ENCODE measurements at places on chromosomes 16 and 17. TPM values are rescaled to one million over a fixed set of nuclear protein-coding genes. Genes with fewer than 3 reads are reported as not detected.

The SPEM1 gene
- total RNA-seq: not detected

The NOG gene
- total RNA-seq: 82.3 TPM

The SEPTIN12 gene
- not detected for total RNA-seq

The KRTAP1-5 gene
- total RNA-seq: not detected

The ACSM2A gene
- total RNA-seq: 0.47 TPM

The FOXF1 gene
- total RNA-seq: 0.15 TPM

The CTRB1 gene
- total RNA-seq: 6.1 TPM

The MGAT5B gene
- total RNA-seq: 2.4 TPM

- no peak for DNase-seq
Measured at GRCh38 chr17:74733365-74734122, 3.5 kb upstream of the RAB37 start.

GRCh38 chr16:52629296-52629695 is 82.4 kb upstream of the TOX3 start:
- no peak for DNase-seq

DNA sequence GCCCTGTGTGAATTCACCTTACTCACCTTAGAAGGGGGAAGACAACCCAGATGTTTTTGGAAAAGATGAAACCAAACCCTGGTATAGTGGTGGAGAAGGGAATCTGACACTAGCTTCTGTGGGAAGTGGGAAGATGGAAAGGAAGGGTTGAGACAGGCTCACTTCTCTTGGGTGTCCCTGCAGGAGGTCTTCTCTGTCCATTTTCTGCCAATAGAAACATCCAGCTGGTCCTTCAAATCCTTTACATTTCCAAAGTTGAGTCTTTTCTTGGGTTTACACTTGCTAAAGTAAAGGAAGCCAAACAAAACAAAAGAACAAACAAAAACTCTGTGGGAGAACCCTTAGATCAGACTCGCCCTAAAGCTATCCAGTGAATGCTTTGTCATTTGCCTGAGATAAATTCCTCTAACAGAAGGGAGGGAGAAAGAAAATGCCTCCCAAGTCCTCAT is 10.2 kb downstream of the HOXB1 start:
- no peak for DNase-seq

GRCh38 chr17:28950017-28950751 is 1.1 kb downstream of the PHF12 start:
- peak; percentile 60 for DNase-seq

DNA sequence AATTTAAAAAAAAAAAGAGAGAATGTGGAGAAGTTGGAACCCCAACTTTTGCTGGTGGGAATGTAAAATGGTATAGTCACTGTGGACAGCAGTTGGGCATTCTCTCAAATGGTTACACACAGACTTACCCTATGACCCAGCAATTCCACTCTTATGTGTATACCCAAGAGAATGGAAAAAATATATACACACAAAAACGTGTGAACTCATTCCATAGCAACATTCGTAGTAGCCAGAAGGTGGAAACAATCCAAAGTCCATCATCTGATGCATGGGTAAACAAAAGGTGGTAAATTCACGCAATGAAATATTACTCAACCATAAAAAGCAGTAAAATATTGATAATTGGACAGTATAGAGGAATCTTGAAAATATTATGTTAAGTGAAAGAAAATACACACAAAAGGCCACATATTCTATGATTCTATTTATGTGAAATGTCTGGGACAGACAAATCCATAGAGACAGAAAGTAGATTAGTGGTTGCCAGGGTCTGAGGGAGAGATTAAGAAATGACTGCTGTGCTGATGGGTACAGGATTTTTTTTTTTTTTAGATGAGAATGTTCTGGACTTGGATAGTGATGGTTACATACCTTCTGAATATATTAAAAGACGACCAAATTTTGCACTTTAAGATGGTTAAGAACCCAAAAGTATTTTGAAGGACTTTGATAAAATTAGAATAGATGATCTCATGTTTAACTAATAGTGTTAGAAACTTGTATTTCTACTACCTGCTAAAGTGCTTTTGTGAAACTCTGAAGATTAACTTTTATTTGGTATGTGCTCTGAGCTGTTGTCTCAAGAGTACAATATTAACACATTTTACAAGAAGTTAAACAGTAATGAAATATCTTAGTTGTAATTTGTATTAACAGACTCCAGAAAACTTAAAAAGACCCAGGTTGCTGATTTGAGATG is 60.9 kb downstream of the MRTFB start:
- no peak for DNase-seq

GRCh38 chr16:57630931-57631845 is 2.8 kb downstream of the ADGRG1 start:
- no peak for DNase-seq

DNA sequence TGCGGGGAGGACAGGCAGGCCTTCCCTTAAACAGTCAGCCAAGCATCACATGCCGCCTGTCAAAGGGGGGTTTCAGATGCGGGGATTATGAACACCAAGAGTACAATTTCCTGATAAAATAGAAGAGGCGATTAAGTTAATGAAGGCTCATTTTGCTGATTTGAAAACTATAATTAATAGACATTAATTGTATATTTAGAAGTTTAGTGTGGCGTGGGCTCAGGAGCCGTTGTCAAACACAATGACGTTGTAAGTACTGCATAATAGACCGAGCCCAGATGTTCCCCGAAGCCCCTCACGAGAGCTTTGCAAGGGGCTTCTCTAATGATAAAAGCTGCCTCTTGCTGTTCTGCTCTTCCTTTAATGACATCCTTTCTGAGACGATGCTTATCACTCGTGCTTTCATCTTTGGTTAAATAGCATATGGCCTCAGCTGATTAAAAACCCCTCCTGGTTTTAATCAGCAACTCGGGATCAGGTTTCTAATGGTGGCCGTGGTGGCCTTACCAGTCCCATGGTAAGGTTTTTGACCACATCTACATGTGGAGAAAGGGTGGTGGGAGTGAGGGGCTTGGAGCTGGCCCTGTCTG is 28.2 kb downstream of the SNX20 start:
- no peak for DNase-seq

DNA sequence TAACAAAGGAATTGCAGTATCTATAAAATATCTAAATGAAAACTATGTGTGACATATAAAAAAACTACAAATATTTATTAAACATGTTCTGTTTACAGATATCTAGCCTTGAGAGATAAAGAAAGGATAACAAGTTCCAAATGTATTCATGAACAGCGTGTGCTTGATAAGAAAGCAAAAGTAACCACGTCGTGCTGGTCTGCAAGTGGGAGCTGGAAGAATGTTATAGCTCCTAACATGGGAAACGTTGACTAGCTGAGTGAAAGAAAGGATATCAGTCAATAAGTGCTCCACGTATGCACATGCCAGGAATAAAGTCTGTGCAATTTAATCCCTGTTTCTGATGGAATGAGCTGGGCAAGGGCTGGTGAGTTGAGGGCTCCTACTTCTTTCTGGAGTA is 71.2 kb upstream of the CDYL2 start:
- no peak for DNase-seq

GRCh38 chr17:9383826-9384225 is 191.8 kb downstream of the STX8 start:
- no peak for DNase-seq

DNA sequence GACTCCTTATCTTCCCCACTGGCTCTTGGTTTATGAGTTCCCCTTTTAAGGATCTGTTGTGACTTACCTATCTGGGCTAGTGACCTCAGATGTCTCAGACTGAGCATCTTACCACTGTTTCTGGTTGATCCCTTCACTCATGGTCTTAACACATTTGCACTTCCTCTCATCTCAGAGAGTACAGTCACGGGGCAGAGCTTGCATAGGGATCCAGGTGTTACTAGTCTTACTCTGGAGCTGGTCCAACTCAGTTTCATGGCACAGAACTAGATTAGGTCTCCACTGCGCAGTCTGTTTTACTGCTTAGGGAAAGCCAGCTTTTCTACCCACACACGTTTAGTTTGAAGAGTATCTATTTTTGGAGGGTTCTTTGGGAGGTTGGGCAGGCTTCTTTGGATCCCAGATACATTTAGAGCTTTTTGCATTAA is 10.2 kb downstream of the GABARAPL2 start:
- no peak for DNase-seq

GRCh38 chr17:17682293-17682736 is 1.1 kb downstream of the RAI1 start:
- peak; percentile 55 for DNase-seq

DNA sequence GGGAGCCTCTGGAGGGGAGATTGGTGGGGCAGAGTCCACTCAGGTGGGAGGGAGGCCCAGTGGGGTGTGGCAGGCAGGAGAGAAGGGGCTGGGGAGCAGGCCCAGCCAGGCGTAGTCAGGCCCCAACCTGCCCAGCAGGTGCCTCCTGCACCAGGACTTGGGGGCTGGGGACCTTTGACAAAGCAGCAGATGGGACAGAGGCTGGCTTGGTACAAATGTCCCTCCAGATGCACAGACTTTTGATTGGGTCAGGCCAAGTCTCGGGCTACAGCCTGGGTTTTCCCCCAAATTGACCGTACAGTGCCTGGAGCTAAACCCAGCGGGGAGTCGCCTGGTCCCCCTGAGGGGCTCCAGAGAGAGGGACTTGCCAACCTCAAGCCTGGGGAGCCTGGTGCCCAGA is 411 bp downstream of the GGT6 start:
- DNase-seq: no peak

DNA sequence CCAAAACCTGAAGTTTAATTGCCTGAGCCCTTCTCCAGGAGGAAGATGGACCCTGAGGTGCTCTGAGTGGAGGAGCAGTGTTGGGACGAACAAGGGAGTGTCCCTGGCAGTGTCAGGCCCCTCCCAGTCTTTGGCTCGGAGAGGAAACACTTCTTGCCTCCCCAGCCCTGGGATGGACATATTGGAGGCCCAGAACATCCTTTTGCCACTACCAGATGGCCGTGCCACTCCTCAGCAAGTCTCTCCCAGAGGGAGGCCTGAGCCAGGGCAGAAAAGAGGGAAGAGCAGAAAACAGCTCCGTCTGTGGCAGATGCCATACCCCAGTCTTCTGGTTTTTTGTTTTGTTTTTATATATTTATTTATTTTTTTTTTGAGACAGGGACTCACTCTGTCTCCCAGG is 91.5 kb upstream of the CRHR1 start:
- DNase-seq: no peak

GRCh38 chr16:27426423-27427408 is 24.7 kb downstream of the IL21R start:
- peak; percentile 59 for DNase-seq

- no peak for DNase-seq
Measured at GRCh38 chr17:16406742-16407674, 8.4 kb upstream of the TRPV2 start.

- DNase-seq: no peak
Measured at GRCh38 chr17:68381076-68381900, 76.0 kb downstream of the WIPI1 start.

DNA sequence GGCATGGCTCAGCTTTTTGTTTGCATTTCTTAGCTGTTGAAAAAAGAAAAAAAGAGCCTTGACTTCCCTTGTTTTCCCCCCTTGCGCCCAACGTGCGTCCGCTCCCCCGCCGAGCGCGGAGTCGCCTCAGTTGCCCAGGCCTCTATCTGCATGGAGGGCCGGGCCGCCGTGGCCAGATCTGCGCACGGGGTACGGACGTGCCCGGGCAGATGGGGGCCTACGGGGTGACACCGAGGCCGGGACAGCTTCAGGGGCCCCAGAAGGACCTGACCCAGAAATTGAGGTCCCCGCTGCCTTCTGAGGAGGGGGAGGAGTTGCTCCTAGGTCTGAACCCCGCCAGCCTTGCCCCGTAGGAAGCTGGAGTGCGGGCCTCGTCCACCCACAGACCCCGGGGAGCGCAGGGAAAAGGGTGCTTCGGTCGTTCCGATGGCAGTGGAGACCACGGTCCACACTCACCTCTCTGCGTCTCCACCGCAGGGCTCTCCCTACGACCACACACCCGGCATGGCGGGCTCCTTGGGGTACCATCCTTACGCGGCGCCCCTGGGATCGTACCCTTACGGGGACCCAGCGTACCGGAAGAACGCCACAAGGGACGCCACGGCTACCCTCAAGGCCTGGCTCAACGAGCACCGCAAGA is 1.5 kb downstream of the IRX5 start:
- no peak for DNase-seq

DNA sequence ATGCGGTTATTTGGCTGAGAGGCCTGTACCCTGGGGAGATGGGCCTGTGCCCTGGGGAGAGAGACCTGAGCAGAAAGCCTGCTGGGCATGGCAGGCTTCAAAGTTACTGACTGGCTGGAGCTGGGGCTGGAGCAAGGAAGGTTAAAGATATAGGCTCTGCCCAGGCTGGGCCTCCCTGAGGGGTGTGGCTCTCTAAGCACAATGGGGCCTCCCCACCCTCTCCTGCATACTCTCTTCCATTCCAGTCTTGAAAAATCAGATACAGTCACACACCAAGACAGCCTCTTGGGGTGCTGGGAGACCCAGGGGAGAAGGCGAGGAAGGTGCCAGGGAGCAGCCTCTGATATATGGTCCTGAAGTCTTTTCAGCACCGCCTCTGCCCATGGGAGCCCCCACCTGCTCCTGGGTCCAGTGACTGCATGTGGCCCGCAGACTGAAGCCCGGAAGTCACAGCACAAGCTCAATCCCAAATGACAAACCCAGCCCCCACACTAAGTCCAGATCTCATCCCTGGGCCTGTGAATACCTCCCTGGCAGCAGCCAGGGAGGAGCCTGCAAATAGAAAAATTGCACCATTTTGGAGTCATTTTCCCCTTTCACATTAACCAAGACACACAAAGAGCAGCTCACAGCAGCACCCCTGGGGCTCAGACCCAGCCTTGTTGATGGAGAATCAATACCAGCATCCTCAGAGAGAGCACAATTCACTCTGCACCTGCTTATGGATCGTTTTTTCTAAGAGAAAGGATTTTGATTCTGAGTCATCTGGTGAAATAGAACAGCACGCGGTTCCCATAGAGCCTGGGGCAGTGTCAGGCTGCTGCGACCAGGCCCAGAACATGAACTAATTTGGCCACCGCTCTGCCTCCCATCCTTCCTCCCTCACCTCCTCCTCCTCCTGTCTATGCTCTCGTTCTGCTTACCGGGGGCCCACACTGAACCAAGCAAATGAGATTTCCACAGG is 25.6 kb upstream of the CACNG1 start:
- DNase-seq: no peak

GRCh38 chr17:81648013-81648706 is 8.2 kb downstream of the PDE6G start:
- DNase-seq: no peak

DNA sequence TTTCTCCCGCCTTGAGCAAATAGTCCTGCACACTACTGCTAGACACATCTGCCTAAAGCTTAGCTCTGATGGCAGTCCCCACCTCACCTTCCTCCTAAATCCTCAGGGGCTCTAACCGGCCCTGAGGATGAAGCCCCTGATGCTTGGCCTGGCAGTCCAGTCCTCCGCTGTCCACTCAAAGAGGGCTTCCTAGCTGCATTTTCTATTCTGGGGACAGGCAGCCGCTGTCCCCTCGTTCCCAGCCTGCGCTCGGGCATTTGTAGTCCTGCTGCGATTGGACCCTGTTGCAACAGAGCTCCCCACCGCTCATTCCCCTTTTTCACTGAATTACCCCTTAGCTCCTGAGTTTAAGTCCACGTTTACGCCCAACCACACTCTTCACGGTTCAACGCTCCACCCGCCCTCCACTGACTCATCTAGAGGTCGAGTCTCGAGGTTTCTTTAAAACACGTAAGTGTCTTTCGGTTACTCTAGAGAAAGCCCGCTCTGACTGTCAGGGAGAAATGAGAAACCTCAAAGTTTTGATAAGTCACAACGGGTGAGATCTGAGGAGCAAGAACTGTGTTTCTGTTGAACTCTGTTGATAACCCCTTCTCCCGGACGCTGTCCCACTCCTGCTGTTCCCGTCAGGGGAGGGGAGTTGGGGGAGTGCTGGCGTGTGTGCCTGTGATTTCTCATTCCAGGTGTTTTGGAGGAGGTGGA is 4.5 kb downstream of the CCR7 start:
- DNase-seq: peak; percentile 76

GRCh38 chr17:77327566-77328464 is 187.0 kb downstream of the SEC14L1 start:
- no peak for DNase-seq
